Retinal pigment epithelial cell (primary cell): ENCODE measurements at places on chromosomes 3 and 15.

DNA sequence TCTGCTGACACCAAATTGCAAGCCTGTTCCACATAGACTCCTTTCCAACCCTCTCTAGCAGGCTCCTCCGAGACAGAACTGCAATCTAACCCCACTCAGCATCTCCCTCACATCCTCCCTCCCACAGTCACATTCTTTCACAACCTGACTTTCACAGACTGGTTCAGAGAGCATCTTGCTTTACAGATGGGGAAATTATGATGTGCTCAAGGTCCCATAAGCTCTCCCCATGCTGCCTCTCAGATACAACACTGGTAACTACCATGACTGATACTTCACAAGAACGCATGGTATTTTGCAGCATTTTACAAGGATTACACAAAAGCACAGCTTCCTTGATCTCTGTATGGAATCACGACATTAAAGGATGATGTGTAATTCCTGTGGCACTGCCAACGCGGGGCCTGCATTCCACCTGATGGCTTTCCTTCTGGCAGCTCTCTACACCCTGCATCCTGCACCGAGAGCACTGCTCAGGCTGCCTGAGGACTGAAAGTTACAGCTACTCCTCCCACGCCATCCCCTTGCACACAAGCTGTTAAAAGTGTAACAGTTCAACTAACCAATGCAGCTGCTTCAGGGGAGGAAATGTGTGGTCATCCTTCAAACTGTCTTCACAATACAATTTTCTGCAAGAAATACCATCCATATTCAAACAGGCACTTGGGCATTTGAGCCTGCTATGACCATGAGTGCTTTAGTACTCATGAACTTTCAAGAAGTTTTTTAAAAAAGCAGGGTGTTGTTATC is 27.6 kb downstream of the TBC1D2B start:
- DNase-seq: peak; percentile 72

- DNase-seq: no peak
These were observed 334.0 kb upstream of the MCTP2 start for GRCh38 chr15:93897377-93897776.

- no peak for DNase-seq
These were observed 801 bp downstream of the ARHGAP31 start for GRCh38 chr3:119294696-119295671.

GRCh38 chr3:121630355-121630754 is 30.3 kb downstream of the HCLS1 start:
- no peak for DNase-seq
